ENCODE measurements at places on chromosomes 3 and 15.

GRCh38 chr3:172946061-172946460 lies 195.0 kb downstream of the SPATA16 start:
- no peak for DNase-seq

- DNase-seq = no peak
Observed at GRCh38 chr3:43523454-43524053, 98.3 kb downstream of the ANO10 start.

DNA sequence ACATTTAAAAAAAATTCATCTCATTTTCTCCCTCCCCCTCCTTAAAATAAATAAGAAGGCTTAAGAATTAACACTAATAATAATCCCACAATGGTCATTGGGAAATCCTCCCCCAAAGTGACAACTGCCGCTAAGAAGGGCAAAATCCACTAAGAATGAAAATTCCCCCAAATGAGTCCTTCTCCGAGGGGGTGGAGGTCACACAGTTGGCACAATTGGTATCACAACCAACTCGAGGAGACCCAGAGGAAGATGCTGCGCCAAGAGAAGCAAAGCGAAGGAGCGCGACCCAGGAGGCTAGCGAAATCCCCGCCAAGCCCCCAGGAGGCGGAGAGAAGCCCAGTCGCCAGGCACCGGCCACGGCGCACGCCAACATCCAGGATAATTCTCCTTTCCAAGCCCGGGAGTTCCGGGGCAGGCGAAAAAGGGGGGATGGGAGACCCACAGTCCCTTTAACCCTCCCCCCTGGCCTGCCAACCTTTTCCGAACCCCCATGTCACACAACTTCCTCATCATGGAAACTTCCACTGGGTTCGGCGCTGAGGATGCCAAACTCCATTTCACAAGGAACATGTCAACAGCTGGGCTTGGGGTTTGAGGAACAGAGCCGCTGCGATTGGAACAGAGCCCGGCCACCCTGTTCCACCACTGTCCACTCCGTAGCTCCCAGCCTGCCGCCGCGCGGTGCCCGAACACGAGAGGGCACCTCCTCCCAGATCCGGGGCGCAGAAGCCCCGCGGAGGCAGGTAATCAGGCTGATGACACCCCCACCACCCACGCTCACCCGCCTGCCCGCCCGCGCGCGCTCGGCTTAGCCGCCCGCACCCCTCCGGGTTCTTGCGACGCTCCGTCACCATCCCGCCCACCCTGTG lies 668 bp downstream of the THRB start:
- DNase-seq = peak; percentile 38

DNA sequence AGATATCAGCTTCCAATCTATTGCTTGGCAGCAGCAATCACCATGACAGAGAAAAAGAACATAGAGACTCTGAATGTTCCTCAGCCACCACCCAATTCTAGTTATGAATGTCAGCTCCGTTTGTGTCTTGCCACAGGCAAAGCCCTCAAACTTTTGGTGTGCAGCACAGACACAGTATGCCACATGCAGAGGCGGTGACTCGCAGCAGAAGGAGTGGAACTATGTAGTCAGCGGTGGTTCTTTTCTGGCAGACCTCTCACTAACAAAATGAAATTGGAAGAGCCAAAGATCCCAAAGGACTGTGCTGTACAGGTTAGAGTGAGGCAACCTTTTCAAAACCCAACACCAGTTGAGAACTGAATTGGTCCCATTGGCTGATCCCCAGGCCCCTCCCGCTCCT lies 220.9 kb downstream of the SLC9A9 start:
- DNase-seq = peak; percentile 70

DNA sequence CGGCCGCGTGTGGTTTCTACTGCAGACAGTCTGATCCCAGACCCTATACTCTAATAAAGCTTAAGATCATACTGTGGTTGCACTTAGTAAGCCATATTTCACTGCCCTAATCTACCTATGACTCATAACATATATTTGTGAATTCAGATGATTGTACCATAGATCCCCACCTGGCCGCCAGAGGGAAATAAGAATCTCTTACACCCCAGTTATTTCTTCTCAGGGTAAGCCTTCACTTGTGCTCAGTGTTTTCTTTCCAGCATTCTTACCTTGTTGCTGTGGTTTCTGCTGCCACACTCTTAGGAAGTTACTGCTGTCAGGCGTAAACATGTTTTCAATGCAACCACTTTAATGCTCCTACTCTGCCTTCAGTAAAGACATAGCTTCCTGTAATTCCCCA lies 105.9 kb downstream of the B3GALNT1 start:
- DNase-seq = no peak
